NCI-H2171 treated with DMSO at 0.1 percent for 48 hours (cell line): ENCODE measurements at places on chromosomes 3 and 15.
A peak's percentile ranks its signal among the peaks of the same experiment; 100 is the strongest.

DNA sequence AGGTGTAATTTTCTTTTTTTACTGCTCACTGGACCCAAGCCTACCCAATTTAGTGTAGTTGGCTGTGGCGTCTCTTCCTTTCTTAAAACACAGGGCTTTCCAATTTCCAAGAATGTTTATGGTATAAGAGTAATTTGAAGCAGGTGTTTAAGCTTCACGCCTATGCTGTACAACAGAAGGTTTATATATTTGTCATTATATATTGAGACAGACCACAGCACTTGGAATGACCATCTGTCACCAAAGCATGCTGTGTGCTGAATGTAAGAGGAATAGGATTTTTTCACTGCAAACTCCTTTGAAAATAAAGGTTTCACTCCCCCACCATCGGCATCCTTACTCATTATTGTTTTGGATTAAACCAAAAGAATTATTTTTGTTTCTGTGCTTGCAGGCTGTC lies 325.7 kb downstream of the OTOL1 start:
- peak; percentile 3 for DNase-seq

GRCh38 chr15:90086868-90087268 lies 15.4 kb downstream of the IDH2 start:
- peak; percentile 29 for DNase-seq

DNA sequence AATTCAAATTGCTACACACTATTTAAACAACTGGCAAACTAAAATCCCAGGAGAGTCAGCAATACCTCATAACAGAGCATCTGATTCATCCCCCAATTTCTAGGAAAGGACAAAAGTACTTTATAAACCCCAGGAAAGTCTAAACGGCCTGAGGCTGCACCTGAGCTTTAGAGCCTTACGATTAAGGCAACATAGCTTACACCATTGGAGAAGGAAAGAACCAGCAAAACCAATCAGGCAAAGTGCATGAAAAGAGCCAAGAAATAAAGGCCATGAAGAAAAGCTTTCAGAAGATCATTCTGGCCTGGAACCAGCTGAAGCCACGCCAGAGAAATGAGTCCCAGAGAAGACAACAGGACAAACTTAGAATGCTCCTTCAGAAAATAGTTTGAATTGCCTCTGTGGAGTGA lies 48.1 kb downstream of the PTPN9 start:
- DNase-seq, result no peak

DNA sequence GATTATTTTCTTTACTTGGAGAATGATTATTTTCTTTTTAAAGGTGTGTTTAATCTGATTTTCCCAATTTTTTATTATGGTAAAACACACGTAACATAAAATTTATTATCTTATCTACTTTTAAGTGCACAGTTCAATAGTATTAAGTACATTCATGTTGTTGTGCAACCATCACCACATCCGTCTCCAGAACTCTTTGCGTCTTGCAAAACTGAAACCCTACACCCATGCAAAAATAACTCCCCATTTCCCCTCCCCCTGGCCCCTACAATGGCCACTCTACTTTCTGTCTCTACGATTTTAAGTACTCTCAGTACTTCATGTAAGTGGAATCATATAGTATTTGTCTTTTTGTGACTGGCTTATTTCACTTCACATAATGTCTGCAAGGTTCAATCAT lies 230.7 kb downstream of the SATB1 start:
- no peak for DNase-seq

DNA sequence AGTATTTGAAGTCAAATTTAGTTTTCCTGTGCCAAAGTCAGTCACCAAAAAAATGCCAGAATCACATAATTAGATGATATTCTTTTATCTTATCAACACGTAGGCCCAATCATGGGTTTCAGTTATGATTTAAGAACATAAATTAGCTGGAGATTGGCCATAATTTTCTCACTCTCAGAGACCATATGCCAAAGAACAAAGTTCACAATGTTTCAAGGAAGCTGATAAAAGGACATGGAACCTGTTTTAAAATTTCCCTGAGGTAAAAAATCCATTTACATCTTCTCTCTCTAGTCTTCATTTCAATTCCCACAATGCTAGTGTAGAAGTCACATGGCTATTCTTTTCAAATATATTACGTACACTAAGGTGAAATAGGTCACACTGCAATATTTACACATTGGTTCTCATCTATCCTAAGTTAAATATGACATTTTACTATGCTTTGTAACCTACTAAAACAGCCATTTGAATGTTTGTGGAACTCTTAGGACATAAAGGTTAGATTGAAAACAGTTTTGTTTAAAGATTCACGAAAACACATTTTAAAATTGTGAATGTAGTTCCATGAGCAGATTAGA lies 42.7 kb upstream of the DCUN1D1 start:
- DNase-seq, result no peak

DNA sequence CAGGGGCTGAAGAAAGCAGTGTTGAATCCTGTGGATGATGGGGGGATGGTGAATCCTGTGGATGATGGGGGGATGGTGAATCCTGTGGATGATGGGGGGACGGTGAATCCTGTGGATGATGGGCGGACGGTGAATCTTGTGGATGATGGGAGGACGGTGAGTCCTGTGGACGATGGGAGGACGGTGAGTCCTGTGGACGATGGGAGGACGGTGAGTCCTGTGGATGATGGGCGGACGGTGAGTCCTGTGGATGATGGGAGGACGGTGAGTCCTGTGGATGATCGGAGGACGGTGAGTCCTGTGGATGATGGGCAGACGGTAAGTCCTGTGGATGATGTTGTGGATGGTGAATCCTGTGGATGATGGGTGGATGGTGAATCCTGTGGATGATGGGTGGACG lies 170.7 kb downstream of the SV2B start:
- no peak for DNase-seq

DNA sequence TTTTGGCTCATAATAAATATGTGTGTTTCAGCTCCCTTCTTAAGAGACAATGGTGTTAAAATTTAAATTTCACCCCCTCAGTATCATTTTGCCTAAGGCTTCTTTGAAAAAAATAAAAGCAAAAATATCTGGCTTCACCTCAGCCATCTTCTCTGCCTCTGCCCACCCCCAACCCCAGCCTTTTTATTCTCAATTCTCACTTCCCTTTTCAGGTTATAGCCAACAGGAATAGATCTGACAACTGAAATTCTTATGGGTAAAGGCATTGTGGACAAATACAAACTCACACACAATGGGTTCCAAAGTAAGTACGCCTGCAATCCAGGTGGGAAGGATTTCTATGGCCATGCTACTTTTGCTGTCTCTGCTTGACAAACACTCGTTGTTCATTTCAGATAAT lies 399.0 kb upstream of the ARRDC4 start:
- no peak for DNase-seq

GRCh38 chr3:41103200-41103599 lies 96.1 kb upstream of the CTNNB1 start:
- no peak for DNase-seq

DNA sequence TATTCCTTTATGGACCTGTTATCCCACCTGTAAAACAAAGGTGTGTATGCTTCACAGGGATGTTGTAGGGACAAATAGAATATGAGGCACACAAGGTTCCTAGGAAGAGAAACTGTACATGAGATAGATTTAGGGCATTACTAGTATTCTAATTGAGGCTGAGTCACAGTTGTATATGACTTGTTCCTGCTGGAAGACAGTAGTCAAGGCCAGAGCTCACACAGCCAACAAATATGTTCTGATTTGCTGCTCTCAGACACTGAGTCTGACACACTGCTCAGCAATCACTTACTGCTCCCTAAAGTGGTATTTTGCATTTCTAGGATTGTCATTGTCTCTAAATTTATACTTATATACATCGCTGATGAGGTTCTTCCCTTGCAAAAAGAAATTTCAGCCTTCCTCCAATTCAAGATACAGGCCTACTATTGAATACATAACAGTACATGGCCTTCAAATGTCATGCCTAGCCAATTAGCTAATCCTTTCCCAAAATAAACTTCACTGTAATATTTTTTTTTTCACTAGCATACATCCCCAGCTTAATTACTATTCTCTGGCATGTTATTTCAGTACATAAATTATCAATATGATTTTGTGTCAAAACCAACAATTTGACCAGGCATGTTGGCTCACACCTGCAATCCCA lies 69.8 kb downstream of the TIGIT start:
- DNase-seq, result no peak

DNA sequence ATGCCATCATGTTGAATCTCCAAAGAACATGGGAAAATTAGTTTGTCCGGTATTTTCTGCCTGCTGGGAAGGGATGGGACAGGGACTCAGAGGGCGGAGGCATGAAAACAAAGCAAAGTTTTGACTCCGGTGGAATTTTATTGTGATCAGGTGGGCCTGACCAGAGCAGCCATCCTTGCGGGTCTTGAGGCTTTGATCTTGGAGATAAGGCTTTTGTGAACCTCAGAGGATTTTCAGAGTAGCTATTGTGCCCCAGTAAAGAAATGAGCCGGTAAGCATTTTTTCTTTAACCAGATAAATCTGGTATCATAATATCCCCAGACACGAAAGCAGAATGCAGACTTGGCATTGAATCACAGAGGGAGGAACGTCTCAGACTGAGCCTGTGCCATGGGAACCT lies 99.4 kb upstream of the TNIK start:
- no peak for DNase-seq

DNA sequence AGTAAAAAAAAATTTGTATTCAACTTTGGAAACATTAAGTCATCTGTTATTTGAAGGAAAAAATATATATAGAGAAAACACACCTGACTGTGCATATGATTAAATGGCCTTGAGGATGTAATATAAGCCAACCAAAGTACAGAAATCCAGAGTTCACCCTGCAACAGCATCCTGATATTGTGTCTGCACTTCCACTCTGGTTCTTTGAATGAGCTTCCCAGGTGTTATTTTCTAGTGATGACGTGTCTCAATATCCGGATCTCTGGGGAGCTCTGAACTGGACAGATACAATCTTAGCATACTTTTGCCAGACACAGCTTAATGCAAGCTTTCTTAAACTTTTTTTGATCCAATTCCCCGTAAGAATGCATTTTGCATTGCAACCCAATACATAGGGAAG lies 19.5 kb upstream of the PIK3CB start:
- DNase-seq, result no peak

DNA sequence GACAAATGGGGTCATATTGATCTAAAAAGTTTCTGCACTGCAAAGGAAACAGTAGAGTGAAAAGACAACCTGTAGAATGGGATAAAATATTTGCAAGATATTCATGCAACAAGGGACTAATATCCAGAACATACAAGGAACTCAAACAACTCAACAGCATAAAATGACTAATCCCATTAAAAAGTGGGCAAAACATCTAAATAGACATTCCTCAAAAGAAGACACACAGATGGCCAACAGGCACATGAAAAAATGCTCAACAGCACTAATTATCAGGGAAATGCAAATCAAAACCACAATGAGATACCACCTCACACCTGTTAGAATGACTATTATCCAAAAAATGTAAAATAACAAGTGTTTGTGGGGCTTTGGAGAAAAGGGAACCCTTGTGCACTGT lies 8.8 kb downstream of the SLC12A8 start:
- DNase-seq, result no peak

DNA sequence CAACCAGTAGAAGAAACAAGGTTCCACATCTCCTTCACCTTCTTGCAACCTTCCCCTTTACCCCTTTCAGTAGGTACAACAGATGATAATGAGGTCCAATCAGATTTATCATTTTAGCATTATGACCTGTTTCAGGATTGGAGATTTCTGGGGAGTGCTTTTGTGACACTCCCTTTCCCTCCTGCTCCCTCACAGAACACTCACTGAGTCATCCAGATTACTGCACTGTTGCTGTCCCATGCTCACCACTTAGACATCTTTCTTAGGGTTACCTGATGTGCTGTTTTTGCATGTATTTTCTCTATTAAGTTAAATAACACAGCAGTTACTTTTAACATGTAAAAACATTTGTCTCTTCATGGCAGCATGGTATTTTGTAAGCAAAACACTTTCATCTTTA lies 118.5 kb downstream of the MFSD1 start:
- DNase-seq, result no peak

GRCh38 chr15:63588826-63589225 lies 8.4 kb upstream of the FBXL22 start:
- no peak for DNase-seq

GRCh38 chr15:31977812-31978661 lies 52.3 kb upstream of the CHRNA7 start:
- DNase-seq, result peak; percentile 46

DNA sequence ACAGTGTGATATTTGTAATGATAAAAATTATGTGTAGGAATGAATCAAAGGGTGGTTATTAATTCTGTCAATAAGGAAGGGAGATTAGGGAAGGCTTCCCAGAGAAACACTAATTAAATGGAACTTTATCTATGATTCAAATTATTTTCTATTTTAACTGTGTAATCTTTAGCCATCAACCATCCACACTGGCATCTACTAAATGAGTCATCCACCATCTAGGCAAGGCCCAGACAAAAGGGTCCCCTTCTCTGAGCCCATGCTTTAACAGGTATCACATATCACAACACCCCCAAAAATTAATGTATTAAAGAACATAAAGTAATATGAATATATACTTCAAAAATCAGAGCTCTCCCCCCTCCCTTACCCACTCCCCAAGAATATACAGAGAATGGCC lies 19.9 kb upstream of the TPM1 start:
- no peak for DNase-seq

GRCh38 chr3:53202331-53203015 lies 41.5 kb downstream of the PRKCD start:
- DNase-seq, result no peak

DNA sequence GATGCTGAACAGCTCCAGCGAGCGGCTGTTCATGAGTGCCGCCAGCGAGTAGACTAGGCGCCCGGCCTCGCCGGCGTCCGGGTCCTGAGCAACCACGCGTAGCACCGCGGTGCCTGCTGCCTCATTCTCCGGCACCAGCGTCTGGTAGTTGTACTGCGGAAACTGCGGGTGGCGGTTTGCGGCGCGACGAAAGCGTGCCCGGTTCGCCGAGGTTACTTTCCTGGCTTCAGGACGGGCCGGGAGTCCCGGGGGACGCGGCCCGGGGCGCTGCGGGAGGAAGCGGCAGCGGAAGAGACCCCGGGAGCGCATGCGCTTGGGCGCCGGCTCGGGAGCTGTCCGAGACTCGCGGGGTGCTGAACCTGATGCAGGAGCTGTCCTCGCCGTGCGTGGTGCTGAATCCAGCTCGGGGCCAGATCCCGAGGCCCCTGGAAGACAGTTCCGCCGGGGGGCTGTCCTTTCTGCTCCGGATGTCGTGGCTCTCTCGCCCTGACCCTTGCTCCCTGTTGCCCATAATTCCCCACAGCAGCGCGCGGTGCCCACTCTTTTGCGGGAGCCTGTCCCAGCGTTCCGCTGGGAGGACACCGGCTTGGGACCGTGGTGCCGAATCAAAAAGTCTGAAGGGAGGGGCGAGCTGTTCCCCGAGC lies 1.1 kb downstream of the CELSR3 start:
- no peak for DNase-seq

GRCh38 chr3:126124148-126124868 lies 40.4 kb upstream of the SLC41A3 start:
- peak; percentile 73 for DNase-seq

GRCh38 chr3:10339376-10339955 lies 18.6 kb upstream of the SEC13 start:
- DNase-seq, result no peak

GRCh38 chr15:63901912-63902670 lies 68.3 kb upstream of the HERC1 start:
- DNase-seq, result no peak

GRCh38 chr15:88344786-88345185 lies 88.2 kb upstream of the NTRK3 start:
- no peak for DNase-seq
